ENCODE measurements at places on chromosomes 5 and 9.

GRCh38 chr9:117783828-117784227, 79.6 kb downstream of the TLR4 start:
- DNase-seq: peak; percentile 18

DNA sequence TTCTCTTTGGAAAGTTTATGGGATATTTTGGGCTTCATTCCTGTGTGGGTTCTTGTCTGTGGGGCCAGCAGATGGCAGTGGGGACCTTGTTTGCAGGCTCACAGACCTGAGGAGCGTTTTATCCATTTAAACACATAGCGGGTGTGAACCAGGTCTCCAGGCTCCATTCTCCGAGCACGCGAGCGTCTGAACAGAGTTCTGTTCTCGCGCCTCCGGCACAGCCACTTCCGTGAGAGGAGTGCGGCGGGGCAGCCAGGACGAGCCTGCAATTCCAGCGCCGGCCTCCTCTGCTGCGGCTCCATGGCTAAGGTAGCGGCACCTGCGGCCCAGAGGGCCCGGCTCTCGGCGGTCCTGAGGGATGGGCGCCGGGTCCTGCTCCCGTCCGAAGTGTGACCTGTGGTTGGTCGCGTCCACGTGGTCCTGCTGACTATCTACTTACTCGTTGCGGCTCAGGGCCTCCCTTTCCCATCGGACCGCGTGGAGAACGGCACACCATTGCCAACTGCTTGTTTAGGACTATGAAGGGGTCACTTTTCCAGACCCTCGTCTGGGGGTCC, 7.3 kb downstream of the NRARP start:
- no peak for DNase-seq

GRCh38 chr9:115913696-115914095, 239.9 kb upstream of the PAPPA start:
- DNase-seq: no peak

DNA sequence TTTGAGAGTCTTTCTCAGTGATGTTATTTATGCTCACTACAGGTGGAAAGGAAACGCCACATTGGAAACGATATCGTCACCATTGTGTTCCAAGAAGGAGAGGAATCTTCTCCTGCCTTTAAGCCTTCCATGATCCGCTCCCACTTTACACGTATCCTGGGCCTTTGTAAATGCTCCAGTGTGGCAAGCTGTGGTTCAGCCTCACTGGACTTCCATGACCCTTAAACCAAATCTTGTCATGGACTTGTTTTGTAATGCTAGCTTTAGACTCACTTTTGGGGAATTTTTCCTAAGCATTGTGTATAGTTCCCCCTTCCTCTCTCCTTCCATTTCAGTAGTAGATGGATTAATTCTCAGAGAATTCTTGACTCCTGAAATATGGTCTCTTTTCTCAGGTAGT, 60.9 kb upstream of the SLC2A8 start:
- DNase-seq: no peak

DNA sequence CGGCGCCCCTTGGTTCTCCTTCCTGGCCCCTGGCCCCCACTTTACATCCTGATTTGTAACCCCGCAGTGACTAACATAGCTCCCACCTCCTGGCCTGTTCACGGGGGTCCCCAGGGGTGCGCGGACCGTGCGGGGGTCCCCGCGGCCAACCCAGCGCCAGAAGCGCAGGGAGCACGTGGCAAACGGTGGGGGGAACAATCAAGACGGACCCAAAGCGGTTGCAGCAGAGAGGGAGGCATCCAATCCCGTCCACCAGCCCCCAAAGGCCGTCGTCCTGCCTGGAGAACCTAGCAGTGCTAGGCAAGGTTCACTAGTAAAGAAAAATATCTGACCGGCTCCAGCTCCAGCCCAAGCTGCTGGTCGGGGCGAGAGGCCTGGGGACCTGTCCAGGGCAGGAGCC, 201.5 kb downstream of the AUH start:
- no peak for DNase-seq

DNA sequence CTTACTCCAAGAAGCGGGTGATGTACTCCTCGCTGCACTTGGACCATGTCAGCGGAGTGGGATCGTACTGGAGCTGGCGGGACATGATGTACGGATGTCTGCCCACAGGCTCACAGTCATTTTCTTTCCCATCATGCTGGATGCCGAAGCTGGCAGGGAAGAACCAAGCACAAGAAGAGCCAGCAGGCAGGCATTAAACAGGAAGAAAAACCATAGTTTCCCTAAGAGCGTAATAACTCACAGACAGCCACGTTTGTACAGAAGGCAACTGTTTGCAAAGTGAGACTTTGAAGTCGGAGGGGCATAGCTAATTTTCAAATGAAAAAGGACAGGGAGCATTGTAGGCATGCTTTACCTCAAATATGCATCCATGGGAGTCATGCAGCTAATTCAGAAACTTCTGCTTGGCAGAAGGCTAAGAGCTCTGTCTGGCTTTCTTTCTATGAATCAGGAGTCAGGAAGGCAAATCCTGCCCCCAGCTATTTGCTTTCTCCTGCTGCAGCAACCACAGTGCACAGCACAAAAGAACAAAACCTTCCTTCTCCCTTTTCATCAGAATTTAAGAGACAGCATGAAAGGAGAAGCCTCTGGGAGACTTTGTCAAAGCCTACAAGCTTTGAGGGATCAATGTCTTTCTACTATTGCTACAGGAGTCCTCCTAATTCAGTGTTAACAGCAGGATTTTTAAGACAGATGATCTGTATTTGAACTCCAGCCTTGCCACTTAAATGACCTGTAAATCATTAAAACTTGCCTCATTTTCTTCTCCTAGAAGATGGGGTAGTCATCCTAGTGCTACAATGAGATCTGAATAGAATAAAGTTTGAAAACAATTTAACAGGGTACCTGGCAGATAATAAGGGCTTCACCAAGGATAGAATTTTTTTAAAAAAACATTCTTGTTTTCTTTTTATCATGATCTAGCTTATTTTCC, 209.1 kb downstream of the TARS1 start:
- no peak for DNase-seq

- DNase-seq: no peak
These were observed 30.3 kb downstream of the SURF6 start for GRCh38 chr9:133305731-133306130.

- DNase-seq: no peak
These were observed 54.6 kb upstream of the SYNPO start for GRCh38 chr5:150585781-150586341.

- DNase-seq: peak; percentile 87
These were observed 948 bp upstream of the FAM53C start for GRCh38 chr5:138336952-138337684.

DNA sequence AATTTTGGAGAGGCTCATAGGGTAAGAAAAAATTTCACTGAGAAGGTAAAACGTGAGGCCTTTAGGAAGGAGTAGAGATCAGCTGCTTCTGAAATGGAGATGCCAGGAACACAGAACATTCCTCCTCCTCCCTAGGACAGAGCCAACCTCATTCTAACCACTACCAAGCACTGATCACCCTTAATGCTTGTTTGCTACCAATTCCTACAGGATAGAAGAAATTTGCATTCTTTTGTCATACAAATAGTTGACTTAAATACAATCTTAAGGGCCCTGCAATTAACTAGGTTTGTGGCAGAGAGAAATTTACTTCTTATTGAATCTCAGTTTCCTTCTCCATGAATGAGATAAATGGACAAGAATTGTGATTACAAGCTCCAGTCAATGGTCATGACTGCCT, 780.2 kb upstream of the WWC1 start:
- no peak for DNase-seq

GRCh38 chr5:68592351-68592750, 376.8 kb downstream of the PIK3R1 start:
- peak; percentile 17 for DNase-seq

GRCh38 chr5:14767053-14767452, 102.5 kb downstream of the OTULIN start:
- DNase-seq: no peak

DNA sequence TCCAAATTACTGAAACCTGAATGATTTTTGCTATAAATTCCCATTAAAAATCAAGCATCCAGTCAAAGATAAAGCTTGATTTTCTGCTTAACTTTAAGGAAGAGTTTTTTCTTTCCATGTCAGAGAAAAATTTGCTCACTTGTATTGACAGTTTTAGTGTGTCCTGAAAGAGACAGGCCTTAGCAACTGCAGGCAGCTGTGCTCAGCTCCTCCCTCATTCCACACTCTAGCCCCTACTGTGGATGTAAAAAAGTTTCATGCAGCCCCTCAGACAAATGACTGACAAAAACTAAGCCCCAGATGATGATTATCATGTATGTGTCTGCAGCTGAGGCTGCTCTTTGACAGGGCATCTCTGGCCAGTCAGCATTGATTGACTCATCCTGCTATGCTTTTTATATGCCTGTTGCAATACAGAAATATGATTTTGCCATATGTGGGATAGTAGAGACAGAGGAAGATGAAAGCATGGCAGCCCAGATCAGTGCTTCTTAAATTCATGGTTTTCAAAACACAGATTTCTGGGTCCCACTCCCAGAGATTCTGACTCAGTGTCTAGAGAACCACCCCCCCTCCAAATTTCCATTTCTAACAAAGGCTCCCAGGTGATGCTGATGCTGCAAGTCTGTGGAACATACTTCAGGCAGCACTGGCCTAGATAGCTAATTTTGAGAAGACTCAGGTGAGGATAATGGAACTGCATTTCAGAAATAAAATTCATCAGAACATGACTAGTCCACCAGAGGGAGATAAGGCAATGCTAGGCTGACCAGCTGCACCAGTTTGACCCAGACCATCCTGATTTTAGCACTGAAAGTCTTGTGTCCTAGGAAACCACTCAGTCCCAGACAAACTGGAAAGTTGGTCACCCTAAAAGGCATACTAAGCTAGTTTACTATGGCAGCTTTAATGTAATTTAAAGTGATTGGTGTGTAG, 298.7 kb upstream of the KCNN2 start:
- DNase-seq: no peak

DNA sequence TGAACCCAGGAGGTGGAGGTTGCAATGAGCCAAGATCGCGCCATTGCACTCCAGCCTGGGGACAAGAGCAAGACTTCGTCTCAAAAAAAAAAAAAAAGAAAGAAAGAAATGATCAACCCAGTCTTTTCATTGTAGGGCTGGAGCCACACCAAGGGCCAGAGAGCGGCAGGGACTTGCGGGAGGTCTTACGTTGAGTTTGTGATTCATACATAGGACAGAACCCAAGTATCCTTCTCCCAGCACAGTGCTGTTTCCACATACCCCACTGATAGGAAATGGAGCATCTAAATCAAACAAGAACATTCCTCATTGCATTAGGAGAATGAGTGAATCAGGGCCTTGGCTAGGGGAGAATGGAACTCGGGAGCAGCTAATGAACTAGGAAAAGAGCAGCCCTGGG, 3.5 kb upstream of the TNIP1 start:
- no peak for DNase-seq

- DNase-seq: peak; percentile 56
These were observed 29.4 kb downstream of the DYNC2I2 start for GRCh38 chr9:128627127-128627715.

GRCh38 chr5:145975361-145976066, 39.1 kb downstream of the SH3RF2 start:
- DNase-seq: no peak

DNA sequence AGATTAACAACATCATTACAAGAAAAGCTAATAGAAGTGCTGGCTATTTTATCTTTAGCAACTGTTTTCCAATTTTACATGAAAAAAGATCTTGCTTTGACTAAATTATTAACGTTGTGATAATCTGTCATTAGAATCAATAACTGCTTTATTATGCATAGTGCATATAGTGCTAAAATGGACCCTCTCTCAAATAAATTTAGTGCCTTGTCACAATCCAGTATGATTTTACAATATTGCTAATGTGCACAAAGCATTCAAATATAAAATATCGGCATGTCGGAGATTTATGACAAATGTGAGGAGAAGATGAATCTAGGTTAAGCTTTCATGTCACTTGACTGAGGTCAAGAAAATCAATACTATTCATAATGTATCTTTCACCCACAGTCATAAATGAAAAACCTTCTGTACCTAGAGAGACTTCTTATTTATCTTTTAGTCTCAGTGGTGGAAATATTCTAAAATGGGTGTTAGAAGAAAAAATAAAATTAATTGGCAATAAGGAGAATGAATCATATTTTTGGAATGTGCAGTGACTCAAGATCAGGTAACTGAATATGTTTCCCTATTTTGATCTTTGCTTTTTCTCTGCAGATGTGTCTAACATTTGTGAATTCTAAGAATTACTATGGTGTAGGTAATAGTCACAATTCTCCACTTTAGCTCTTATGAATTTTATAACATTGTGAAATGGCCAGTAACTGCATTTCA, 672.9 kb upstream of the GRAMD2B start:
- no peak for DNase-seq

DNA sequence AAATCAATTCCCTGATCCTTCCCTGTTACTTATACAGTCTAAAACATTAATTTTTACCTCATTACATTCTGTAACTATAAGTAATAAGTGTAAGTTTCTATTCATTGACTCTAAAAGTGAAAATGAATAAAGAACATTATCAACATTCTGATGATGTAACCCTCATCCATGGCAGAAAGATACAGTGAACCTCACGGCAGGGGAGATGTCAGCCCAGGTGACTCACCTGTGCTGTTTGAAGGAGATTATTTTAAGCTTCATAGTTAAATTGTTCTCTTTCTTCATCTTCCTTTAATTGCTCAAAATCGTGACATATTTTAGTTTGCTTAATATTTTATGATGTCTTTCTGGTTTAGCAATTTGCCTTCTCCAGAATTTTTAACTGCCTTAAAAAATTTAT, 268.1 kb downstream of the FSTL4 start:
- no peak for DNase-seq

GRCh38 chr5:176424181-176424580, 7.8 kb upstream of the CLTB start:
- DNase-seq: no peak

DNA sequence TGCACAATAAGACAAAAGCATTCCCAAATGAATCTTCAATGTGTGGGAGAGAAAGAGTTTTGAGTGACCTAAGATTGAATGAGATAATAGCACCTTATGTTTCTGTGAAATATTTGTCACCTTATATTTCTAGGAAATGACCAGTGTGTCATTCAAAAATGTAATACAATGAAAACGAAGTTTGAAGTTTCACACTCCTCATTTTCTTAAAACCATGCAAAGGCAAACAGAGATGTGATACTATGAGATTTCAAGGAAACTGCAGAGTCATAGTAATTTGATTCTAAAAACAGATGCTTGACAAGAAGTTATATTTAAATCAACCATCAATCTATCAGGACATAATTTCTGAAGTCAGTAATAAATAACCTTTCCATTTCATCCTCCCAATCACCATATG, 13.6 kb upstream of the ABCA1 start:
- no peak for DNase-seq

- no peak for DNase-seq
These were observed 31.2 kb upstream of the OTP start for GRCh38 chr5:77669677-77670076.

DNA sequence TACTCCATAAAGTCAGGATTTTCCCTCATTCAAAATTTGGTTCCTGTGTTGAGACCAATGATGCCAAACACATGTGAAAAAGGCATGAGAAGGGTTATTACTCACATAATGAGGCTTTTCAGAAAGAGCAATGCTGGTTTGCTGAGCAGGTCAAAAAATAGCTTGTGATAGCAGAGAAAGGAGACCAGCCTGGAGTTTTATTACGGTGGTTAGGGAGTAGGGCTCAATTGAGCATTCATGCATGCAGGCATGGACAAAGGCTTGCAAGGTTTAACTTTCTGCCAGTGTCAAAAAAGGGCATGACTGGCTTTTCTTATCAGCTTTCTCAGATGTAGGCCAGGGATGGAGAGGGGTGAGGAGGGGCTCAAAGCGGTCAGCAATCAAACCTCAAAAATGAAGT, 628.3 kb downstream of the DNAH5 start:
- DNase-seq: no peak
